ENCODE measurements at places on chromosomes 3 and 15.

DNA sequence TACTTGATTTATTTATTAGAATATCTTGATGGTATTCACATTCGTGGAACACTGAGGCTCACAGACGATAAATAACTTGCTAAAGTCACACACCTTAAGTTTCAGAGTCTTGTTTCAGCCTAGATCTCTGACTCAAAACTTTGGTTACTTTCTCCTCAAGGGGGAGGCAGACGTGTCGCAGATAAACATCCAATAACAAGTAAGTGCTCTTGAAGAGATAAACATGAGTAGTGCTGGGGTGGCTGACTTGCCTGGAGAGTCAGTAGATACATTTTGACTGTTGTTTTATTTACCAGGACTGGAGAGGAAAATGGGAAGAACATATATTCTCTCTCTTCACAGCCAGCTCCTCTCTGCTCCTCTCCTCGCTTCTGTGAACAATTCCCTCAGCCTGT, 31.3 kb downstream of the FBXO45 start:
- DNase-seq = no peak

- DNase-seq = no peak
These were observed 36.1 kb upstream of the PLSCR5 start for GRCh38 chr3:146640955-146641867.

GRCh38 chr3:197417441-197417840, 119.0 kb upstream of the DLG1 start:
- no peak for DNase-seq

- no peak for DNase-seq
These were observed 619 bp downstream of the EIF2AK4 start for GRCh38 chr15:39934397-39935071.

- DNase-seq = no peak
These were observed 96.5 kb upstream of the PRICKLE2 start for GRCh38 chr3:64321747-64322146.

DNA sequence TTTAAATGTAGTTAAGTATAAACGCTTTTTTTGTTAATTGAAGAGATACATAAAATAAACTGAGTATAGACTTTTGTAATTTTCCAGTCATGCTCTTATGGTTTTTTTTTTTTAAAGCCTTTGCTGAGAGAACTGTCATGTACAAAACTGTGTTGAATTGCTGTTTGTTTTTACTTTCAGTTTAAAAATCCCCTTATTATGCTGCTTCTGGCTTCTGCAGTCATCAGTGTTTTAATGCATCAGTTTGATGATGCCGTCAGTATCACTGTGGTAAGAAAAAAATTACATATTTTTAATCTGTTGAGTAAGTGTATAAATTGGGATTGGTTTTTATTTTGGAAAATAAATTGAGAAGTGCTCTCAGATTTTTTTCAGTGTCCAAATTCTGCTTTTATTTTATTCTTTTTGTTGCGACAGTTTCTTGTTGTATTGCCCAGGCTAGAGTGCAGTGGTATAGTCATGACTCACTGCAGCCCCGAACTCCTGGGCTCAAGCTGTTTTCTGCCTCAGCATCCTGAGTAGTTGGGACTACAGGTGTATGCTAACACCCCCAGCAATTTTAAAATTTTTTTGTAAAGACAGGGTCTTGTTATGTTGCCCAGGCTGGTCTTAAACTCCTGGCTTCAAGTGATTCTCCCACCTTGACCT, 40.7 kb downstream of the ATP2C1 start:
- no peak for DNase-seq

DNA sequence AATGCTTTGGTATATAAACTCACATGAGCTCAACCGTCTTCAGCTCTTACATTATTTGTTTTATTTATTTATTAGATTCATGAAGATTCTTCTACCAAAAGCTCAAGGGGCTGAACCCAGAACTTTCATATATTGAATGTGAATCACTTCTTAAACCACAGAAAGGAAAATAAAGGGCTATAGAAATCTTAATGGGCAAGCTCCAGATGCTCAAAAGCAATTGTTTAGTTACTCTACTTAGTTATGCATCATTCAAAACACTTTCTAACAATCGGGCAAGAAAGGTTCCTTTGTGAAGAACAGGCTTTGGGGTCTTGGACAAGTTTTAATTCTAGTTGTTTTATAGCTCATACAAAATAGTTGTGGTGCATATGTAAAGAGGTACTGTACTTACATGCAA, 380.2 kb downstream of the TIGIT start:
- no peak for DNase-seq

DNA sequence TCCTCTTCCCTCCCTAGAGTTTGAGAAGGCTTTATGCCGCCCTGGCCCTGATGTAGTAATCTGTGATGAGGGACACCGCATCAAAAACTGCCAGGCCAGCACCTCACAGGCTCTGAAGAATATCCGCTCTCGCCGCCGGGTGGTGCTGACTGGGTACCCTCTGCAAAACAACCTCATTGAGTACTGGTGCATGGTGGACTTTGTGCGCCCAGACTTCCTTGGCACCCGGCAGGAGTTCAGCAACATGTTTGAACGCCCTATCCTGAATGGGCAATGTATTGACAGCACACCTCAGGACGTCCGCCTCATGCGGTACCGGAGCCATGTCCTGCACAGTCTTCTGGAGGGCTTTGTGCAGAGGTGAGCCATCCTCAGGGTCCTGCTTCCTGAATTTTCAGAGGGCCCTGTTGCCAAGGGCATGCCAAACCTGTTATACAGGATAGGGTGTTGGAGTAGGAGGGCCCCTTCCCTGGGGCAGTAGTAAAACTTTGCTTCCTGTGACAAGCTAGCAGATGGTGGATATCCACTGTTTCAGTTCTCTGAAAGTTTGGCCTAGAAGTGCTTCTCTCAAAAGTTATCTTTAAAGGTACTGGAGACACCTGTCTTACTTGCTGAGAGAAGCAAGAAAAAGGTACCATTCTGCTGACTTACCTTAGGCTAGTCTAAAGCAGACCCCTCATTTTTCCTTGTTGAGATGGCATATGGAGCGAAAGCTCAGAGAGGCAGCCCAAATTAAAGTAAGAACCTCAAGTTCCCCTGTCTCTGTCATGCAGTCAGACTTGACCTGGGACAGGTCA, 33.7 kb upstream of the TEX264 start:
- DNase-seq = no peak

DNA sequence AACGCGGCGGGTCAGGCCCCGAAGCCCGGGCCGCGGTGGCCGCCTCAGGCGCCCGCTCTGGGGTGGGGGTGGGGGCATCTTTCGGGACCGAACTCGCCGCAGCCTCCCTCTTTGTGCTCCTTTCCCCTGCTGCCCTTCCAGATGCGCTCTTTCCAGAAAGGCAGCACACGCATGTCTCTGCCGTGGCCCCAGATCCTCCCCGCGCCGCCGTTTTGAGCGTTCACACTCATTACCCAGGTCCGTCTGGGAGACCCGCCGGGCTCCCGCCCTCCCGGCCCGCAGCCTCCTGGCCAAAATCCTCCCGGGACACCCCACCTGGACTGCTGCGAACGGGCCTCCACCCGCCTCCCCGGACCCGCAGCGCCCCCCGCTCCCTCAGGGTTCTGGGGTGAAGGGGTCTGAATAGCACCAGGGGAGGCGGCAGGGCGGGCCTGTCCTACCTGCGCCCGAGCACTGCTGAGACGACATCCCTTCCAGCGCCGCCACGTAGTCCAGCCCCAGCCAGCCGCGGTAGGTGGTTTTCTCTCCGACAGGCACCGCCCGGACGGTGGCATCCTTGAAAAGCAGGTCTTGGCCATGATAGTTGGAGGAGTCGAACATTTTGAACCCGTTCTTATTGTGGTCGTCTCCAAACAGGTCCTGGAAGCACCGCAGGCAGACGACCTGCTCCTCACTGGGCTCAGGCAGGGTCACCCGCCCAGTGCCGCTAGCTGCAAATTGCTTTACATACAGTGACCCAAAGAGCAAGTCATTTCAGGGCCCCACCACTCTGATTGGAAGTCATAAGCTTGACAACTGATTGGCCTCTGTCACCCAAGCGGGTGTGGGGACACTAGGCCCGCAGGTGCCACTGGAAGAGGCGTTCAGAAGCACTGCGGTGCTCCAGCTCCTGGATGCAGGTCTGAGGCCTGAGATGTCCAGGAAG, 25.9 kb downstream of the MELTF start:
- peak; percentile 20 for DNase-seq

DNA sequence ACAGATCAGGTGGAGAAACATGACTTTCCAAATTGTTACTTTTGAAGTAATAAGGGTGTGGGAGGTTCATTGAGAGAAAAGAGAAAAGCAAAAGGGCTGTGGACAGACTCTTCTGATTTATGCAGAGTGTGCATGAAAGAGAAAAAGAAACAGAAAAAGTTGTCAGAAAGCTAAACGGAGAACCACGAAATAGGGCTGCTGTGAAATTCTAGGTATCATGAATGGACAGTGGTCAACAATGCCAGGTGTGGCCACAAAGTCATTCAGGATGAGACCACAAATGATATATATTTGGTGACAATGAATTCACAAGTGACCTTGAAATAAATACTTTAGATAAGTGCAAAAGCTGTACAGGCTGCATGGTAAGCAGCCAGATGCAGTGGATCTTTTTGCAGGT, 170.1 kb downstream of the IL5RA start:
- no peak for DNase-seq

- no peak for DNase-seq
These were observed 1.2 kb downstream of the CTSH start for GRCh38 chr15:78943692-78944091.

- DNase-seq = no peak
These were observed 614.6 kb upstream of the TBL1XR1 start for GRCh38 chr3:177811835-177812234.

- DNase-seq = no peak
These were observed 299.5 kb downstream of the GAP43 start for GRCh38 chr3:115922681-115923347.

GRCh38 chr15:67547836-67548235, 5.3 kb downstream of the MAP2K5 start:
- DNase-seq = no peak

DNA sequence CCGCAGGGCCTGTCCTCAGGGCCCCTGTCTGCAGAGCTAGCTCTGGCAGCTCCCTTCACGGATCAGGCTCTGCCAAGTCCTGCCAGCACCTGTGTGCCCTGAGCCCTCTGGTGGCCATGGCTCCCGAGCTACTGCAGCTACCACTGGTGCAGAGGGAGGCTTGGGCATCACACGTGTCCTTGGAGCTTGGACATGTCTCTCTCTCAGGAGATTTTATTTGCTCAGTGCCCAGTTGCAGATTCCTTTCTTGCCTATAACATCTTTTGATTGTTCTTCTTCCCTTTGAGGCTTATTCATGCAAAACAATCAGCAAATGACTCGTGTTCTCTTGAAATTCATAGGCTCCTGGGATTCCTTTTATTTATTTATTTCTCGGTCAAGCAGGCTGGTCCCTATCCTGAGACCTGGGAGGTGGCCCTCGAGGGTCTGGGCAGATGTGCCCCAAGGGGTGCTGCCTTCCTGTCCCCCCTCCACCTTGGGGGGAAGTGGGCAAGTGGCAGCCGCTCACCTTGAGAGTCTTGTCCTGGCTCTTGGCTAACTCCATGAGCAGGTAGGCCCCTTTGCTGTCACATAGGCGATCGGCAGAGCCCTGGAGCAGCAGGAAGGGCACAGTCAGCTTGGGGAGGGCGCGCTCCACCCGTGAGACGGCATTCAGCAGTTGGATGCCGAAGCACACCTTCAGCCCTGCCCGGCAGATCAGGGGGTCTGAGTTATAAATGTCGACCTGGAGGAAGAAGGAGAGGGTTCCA, 21.9 kb downstream of the ABTB1 start:
- DNase-seq = no peak

- DNase-seq = no peak
These were observed 80.6 kb downstream of the CCR1 start for GRCh38 chr3:46127503-46127902.

- peak; percentile 11 for DNase-seq
These were observed 1.0 kb upstream of the IGF2BP2 start for GRCh38 chr3:185825639-185826481.

DNA sequence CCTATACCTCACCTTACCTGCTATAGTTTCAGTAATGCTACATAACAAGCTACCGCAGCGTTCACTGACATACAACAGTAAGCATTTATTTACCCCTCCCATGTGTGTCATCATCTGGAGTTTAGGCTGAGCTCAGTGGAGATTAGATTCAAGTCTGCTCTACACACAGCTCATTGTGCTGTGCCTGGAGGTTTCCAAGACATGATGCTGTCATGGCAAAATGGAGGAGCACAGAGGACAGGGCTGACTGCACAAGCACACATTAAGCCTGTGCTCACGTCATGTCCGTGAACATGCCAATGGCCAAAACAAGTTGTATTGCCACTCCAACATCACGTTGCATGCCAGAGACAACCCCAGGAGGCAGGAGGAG, 333.8 kb upstream of the TRIM42 start:
- no peak for DNase-seq

DNA sequence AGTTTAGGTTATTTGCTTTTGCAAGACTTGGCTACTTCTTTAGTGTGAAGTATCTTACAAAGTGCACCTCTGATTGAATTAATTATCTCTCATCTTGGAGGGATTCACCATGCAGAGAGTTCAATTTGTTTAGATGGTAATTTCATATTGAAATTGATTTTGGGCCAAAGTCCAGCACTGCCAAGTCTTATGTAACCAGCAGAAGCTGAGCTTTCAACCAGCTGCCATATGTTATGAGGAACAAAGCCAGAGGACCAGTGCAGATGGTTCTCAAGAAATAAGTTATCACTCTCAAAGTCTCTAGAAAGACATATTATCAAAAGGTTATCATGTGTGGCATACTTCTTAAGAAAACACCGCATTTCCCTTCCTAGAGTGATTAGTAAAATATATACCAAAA, 29.0 kb downstream of the ABHD6 start:
- DNase-seq = no peak

DNA sequence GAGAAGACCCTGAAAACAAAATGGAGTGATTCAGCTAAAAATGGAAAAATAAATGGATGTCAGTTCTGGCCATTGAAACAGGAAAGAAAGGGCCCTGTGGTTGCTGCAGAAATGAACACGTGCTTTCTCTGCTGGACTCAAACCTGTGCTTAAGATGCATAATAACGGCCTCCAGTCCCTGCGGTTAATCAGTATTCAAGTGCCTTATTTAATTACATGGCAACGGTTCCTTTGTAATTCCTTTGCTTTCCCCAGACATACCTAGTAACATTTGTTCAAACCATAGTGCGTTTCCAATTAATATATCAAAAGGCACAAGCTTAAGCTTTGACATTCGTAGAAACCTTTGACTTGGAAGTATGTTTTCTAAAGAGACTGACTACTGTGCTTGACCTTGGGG, 428.3 kb downstream of the GABRG3 start:
- DNase-seq = no peak

- peak; percentile 16 for DNase-seq
These were observed 35.6 kb upstream of the RAB11A start for GRCh38 chr15:65833501-65834205.

DNA sequence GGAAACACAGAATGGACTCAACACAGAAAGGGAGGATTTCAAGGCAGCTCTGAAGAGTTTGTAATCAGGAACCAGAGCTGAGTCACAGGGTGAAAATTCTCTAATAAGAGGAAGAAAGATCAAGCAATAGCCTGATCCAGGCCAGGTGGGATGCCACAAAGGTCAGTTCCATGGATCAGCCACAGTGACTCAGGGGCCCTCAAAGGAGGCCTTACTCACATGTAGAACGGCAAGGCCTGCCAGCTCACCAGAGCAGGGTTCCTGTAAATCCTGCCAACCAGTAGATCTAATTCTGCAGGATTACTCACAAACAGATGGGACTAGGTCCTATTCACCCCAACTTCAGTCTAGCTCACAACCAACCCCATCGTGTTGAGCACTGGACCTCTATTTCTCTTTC, 78.3 kb upstream of the PPP2R3A start:
- no peak for DNase-seq

GRCh38 chr15:67892559-67893377, 52.9 kb upstream of the RNU6-1 start:
- no peak for DNase-seq

- DNase-seq = no peak
These were observed 73.1 kb downstream of the XXYLT1 start for GRCh38 chr3:195197765-195198425.

All from activated T-cell treated with anti-CD3 and anti-CD28 coated beads for 24 hours (primary cell).